ENCODE measurements at places on chromosomes 12 and 14.

GRCh38 chr12:33267641-33268040 is 172.0 kb downstream of the SYT10 start:
- DNase-seq: no peak

DNA sequence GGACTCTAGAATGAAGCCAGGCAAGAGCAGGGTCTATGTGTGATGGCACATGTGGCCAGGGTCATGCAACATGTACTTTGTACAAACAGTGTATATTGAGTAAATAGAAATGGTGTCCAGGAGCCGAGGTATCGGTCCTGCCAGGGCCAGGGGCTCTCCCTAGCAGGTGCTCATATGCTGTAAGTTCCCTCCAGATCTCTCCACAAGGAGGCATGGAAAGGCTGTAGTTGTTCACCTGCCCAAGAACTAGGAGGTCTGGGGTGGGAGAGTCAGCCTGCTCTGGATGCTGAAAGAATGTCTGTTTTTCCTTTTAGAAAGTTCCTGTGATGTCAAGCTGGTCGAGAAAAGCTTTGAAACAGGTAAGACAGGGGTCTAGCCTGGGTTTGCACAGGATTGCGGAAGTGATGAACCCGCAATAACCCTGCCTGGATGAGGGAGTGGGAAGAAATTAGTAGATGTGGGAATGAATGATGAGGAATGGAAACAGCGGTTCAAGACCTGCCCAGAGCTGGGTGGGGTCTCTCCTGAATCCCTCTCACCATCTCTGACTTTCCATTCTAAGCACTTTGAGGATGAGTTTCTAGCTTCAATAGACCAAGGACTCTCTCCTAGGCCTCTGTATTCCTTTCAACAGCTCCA is 39.6 kb downstream of the DAD1 start:
- no peak for DNase-seq

DNA sequence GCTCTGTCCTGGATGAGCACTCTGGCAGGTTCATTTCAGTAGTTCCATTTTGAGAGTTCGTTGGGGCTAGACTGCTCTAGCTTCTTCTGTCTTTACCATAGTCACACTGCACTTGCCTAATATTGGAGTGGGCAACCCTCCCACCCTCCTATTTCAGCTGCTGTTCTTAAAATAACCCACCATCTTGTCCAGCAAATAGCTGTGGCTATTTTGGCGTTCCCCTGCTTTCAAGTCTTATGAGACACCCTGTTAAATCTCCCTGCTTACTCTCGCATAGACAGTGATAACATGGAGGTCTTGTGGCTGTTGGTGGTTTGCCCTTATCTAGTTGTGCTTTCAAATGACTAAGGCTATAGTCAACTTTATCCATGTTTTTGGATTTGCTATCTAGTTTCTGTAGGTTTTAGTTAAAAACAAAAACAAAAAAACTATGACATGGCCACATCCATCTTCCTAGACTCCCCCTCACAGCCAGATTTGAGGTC is 65.5 kb downstream of the LRP6 start:
- no peak for DNase-seq

- DNase-seq: no peak
These were observed 42.7 kb downstream of the GTF2A1 start for GRCh38 chr14:81178063-81178462.

DNA sequence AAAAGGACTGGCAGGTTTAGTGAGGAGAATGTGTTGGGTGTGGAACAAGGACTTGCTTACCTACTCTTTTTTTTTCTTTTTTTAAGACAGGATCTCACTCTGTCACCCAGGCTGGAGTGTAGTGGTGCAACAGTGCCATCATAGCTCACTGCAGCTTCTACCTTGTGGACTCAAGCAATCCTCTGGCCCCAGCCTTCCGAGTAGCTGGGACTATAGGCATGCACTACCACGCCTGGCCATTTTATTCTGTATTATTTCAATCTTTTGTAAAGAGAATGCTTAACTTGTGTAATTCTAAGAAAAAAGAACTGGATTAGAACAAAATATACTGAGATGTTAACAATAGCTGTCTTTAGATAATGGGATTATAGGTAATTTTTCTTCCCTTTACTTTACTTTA is 1.9 kb upstream of the VRTN start:
- DNase-seq: no peak

DNA sequence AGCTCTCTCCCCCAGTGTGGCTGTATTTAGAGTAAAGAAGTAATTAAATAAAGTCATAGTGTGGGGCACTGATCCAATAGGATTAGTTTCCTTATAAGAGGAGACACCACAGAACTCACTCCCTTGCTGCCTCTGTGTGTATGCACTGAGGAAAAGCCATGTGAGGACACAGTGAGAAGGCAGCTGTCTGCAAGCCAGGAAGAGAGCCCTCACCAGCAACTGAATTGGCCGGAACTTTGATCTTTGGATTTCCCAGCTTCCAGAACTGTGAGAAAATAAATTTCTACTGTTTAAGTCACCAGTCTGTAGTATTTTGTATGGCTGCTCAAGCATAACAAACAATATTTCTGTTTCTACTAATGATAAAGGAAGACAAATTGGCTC is 368.7 kb upstream of the PRICKLE1 start:
- no peak for DNase-seq

DNA sequence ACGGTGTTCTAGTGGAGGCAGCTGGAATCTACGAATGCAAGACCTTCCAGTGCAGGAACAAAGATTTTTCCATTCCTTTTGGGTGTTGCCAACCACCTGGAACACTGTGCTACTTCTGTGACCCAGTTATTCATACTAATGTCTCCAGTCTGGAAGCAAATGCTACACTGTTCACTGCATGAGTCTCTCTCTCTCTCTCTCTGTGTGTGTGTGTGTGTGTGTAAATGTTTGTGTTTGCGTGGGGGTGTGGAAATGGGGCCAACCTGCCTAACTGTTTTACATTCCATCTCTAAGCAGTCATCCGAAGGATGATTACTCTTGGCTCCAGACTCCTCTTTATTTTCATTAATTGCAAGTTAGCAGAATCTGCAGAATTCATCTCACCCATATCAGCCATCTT is 29.9 kb upstream of the YBX3 start:
- no peak for DNase-seq

DNA sequence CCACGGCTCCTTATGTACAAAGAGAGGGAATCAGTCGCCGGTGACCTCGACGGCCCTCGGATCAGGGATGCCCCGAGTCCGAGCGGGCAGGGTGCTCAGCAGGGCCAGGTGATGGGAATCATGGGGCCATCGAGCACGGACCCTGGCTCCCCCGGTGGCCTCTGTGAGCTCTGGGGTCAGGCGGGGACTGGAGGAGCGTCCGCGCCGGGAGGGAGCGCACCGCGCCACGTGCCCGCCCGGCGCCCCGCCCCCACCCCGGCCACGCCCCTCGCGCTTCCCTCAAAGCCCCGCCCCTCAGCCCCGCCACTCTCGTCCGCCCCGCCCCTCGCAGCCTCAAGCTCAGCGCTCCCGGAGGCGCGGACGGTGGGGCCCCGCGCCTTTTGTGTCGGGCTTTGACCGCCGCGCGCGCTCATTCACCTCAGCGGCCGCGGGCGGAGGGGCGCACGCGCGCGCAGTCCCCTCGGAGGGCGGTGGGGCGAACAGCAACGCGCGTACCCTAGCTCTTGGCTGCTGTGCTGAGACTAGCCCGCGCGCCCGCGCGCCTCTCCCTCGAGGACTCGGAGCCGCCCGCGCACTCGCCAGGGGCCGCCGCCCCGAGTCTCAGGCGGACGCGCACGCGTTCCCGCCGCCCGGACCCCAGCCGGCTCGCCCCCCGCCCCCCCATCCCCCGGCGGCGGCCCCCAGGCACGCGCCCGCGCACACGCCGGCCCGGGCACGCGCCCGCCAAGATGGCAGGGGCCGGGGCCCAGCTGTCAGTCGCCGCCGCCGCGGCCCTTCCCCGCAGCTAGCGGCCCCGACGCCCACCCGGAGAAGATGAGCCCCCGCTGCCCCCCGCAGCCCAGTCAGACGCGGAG is 93.9 kb upstream of the EVL start:
- peak; percentile 81 for DNase-seq
